GM18507 (cell line): ENCODE measurements at places on chromosomes 4 and X.

DNA sequence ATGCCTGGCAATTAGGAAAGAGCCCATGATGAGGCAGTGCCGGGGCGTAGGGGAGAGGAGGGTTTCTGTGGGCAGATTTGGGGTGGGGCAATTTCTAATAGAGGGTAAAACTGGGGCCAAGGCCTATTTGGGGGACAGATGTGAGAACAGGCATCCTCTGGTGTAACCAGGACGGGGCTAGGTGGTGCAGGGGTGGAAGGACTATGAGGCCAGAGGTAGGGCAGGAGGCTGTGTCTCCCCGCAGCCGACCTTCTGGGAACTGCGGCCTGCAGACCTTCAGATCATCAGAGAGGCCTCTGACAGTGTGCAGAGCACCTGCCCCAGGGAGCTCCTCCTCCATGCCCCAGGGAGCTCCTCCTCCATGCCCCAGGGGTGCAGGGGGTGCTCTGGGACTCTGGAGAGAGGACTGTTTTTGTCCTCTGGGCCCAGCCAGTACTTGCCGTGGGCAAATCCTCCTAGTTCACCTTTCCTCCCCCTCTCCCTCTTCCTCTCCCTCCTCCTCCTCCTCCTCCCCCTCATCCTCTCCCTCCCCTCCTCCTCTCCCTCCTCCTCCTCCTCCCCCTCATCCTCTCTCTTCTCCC lies 101.9 kb downstream of the SORCS2 start:
- DNase-seq: no peak

DNA sequence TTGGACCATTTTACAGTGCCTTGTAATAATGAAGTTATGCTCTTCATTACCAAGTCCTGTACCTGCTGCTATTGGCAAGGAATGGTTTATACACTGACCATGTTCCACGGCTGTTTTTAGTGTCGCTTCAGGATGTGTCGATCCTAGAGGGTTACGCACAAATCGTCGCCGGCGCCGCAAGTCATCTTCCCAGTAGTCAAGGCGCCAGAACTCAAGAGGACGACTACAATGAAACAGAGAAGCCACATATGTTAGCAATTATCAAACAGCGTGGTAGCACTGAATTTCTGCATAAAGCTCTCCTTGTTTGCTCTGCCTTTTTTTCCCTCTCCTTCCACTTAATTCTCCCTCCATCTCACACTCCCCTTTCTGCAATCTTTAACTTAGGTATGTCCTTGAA lies 17.0 kb downstream of the MAB21L2 start:
- no peak for DNase-seq

GRCh38 chrX:154419189-154419588 lies 7.8 kb downstream of the TAFAZZIN start:
- no peak for DNase-seq

- DNase-seq: no peak
Observed at GRCh38 chr4:11535333-11535732, 106.6 kb upstream of the HS3ST1 start.

- no peak for DNase-seq
Observed at GRCh38 chr4:41505161-41505661, 32.7 kb upstream of the LIMCH1 start.

DNA sequence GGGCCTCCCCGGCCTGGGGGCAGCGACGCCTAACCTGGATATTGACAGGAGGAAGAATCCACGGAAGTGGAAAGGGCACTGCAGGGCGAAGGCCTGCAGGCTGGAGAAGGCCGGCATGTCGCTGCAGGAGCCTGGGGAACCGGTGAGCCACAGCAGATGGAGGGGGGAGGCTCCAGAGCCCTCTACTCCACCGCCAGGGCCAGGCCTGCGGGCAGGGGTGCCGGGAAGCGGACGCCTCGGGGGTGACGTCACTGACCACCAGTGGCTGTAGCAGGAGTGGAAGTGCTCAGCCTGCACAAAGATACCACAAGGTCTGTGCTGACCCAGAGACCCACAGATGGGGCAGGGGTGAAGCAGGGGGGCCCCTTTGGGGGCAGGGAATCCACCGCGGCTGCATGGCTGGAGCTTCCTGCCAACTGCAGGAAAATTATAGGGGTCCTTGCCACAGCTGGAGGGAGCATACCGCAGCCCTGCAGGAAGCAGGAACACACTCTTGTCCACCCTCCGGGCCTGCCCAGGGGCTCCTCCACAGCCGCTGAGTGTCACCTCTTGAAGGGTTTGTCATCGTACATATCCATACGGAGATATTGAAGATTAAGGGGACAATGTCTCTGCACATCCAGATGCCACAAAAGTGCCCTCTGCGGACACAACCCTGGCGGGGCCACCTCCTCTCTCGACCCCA lies 7.6 kb upstream of the HTRA3 start:
- DNase-seq: no peak

DNA sequence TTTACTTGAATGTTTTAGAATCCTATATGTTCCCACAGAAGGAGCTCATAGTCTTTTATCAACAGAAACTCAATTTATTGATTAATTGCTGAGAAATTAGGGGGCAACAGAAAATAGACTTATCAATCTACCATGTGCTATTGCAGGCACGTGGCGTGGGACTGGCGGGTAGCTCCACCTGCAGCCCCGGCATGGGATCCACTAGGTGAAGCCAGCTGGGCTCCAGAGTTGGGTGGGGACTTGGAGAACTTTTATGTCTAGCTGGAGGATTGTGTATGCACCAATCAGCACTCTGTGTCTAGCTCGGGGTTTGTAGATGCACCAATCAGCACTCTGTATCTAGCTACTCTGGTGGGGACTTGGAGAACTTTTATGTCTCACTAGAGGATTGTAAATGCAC lies 3.3 kb upstream of the OCIAD1 start:
- no peak for DNase-seq

DNA sequence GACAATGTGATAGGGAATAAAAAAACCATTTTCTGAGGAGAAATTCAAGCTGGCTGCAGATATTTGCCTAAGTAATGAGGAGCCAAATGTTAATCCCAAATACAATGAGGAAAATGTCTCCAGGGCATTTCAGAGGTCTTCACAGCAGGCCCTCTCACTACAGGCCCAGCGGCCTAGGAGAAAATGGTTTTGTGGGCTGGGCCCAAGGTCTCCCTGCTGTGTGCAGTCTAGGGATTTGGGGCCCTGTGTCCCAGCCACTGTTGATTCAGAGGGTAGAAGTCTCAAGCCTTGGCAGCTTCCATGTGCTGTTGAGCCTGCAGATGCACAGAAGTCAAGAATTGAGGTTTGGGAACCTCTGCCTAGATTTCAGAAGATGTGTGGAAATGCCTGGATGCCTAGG lies 778.7 kb downstream of the CENPC start:
- DNase-seq: no peak

DNA sequence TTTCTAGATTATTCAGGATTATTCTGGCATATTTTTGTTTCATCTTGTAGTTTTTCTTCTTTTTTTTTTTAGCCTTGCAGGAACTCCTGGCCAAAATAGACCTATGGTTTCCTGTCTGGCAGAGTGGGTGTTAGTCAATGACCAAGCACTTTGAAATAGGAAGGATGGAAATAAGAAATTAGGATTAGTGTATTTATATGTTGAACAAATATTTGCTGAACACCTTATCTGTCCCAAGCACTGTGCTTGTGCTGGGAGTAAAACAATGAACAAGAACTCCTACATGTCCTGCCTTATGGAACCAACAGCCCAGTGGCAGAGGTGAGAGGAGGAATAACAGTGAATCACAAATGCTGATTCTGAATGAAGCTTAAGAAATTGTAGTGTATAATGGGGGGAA lies 4.5 kb downstream of the MMRN1 start:
- DNase-seq: no peak
